Hair follicle dermal papilla cell (primary cell): ENCODE measurements at places on chromosomes 2 and 18. TPM values are rescaled to one million over a fixed set of nuclear protein-coding genes. Genes with fewer than 3 reads are reported as not detected.

Gene SNED1
- 104 and 209 TPM in 2 replicates for total RNA-seq

Gene UGT1A10
- total RNA-seq, result not detected in 2 replicates

Gene ST6GAL2
- total RNA-seq, result 0.49 and 1.6 TPM in 2 replicates

Gene CNTNAP5
- 0.12 and 0.16 TPM in 2 replicates for total RNA-seq

Gene GAREM2
- 3.3 and 6.8 TPM in 2 replicates for total RNA-seq

Gene ITGB1BP1
- total RNA-seq, result 30.3 and 37.9 TPM in 2 replicates

Gene UPP2
- total RNA-seq, result not detected in 2 replicates

Gene EPG5
- total RNA-seq, result 58.8 and 70.3 TPM in 2 replicates
